D341Med (cell line): ENCODE measurements at places on chromosomes 5 and 9.

GRCh38 chr9:32200241-32200640 lies 184.2 kb upstream of the ACO1 start:
- no peak for DNase-seq

DNA sequence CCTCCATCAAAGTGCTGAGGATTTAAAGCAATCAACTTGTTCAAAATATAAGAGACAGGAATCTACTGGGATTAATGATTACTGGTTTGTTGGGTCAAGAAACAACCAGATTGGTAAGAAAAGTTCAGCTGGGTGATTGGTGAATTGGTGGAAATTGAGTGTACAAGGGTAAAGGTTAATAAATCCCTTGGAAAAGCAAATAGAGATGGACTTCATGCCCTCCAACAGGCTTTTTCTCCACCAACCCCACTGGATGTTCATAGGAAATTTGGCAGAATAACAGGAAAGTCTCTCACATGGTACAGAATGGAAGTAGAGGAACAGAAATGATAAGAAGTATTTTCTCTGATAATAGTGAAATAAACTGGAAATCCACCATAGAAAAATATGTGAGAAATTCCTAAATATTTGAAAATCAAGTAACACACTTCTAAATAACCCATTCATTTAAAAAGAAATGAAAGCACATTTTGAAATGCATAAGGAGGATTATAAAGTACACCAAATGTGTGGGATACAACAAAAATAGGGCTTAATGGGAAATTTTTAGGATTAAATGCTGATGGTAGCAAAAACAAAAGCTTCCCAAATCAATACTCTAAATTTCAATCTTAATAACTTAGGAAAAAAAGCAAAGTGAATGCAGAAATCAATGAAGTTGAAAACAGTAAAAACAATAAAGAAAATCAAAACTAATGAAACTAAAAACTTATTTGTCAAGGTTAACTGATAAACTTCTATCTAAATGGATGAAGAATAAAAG lies 426.2 kb downstream of the HTR1A start:
- no peak for DNase-seq

DNA sequence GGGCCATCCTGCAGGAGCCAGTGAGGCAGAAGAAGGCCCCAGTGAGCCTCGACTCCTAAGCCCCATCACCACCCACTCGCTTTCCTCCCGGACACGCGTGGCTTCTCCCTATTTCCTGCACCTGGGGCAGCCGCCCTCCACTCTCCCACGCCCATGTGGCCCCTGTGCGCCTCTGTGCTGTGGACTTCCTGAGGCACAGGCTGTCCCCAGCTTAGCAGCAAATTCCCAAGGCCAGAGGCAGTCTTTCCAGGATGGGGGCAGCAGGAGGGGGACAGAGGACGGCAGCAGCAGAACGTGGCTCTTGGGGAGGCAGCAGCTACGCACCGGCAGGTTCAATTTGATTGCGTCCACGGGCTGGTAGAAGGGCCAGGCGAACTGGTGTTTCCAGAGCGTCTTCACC lies 14.9 kb downstream of the BRD3 start:
- DNase-seq = no peak

DNA sequence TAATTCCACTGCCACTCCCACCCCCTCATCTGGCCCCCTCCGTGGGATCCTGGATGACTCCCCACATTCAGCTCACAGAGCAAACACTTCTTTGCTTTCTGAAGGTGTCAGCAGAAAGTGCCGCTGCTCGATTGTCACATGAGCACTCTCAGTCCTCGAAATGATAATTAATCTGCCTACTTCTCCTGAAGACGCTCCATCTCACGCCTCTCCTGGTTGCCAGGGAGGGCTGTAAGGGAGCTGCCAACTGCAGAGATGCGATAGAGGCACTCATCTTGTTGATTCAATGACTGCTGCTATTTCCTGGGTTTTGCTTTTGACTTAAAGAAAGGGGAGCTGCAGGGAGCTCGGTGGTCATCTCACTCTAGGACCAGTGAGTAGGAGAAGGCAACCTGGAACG lies 206.5 kb downstream of the DAB2IP start:
- no peak for DNase-seq

DNA sequence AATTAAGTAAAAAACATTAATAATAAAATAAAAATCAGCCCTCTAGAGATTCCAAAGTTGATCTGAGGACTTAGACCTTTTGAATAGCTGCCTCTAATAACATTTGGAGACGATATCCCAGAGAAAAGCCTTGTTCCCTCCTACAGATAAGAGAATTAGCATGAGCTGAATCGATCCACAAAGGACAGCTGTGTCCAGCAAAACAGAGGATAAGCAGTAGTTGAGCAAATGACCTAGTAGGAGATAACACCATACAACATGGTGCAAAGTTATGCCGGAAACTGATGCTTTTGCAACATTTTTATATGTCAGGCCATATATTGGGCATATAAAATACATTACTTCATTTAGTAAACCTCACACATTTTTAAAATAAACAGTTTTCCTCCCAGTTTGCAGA lies 212.2 kb upstream of the PRR16 start:
- DNase-seq = no peak

DNA sequence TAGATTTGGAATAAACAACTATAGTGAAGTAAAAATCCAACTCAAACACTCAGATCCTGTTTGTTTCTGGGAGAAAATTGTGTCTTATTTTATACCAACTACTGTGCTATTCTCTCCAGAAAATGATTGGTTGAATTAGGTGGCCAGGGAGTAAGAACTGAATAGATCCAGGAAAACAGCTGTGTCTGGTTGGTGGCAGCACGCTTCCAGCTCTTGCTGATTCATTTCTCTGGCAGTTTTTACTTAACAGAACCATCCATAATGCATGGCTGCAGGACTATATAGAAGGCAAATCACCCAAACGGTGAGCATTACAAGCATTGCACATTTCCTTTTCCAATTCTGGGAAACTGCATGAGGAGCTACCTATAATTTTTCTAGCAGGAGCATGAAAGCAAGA lies 29.5 kb downstream of the DMAC1 start:
- no peak for DNase-seq

DNA sequence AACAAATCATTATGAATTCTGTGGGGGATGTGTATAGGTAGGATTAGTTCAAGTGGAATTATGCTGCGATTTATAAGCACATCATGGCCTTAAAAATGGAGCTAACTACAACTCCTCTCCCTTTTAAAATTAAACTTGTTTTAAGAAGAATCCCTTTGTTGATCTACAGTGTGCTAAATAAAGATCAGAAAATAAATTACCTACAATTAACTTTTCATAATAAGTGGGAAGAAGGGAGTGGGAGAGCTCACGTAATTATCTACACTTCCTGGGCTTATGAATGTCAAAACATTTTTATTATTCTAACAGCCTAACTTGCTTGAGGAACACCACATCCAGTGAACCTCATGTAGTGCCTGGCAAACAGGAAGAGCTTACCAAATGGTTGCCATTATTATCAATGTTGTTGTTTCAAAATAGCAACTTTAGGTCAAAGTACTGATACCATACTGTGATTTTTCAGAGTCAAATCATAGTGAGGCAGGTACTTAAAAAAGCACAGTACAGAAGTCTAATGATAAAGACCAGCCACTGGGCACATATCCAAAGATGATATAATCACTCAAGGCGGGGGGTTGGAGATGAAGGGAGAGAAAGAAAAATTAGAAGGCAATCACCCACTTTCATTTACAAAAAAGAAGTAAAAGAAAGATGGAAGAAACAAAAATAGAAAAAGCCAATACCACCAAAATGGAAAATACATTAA lies 174.0 kb downstream of the RAPGEF6 start:
- no peak for DNase-seq
